Articular chondrocyte of knee joint (primary cell): ENCODE measurements at places on chromosomes 1 and 21. TPM values are rescaled to one million over a fixed set of nuclear protein-coding genes. Genes with fewer than 3 reads are reported as not detected.

SPTA1 gene
- total RNA-seq, result 0.13 TPM in 1 of 2 replicates, not detected in the other

PRKAA2 gene
- total RNA-seq, result 1.6 and 2.5 TPM in 2 replicates

KPRP gene
- not detected in 2 replicates for total RNA-seq

SELENBP1 gene
- total RNA-seq, result 89.0 and 90.6 TPM in 2 replicates

INAVA gene
- under 0.01 TPM in 2 replicates for total RNA-seq

WNT9A gene
- total RNA-seq, result 0.52 and 0.76 TPM in 2 replicates

CRYBG2 gene
- not detected in 2 replicates for total RNA-seq

C8A gene
- total RNA-seq, result not detected in 2 replicates

SLC2A1 gene
- total RNA-seq, result 68.5 and 86.8 TPM in 2 replicates

KCNA2 gene
- under 0.01 TPM in 1 of 2 replicates, not detected in the other for total RNA-seq

LYSMD1 gene
- total RNA-seq, result 7.4 and 9.0 TPM in 2 replicates

ANGPTL7 gene
- total RNA-seq, result 2.9 and 6.8 TPM in 2 replicates

ADAMTS4 gene
- total RNA-seq, result 0.43 and 0.52 TPM in 2 replicates

IVL gene
- 0.11 TPM in 1 of 2 replicates, not detected in the other for total RNA-seq

ATP6V1G3 gene
- not detected in 2 replicates for total RNA-seq

PRDM16 gene
- 10.6 and 10.7 TPM in 2 replicates for total RNA-seq

CFHR5 gene
- not detected in 2 replicates for total RNA-seq

CYP4Z1 gene
- under 0.01 TPM in 1 of 2 replicates, not detected in the other for total RNA-seq
